LoVo (cell line): ENCODE measurements at places on chromosomes 4 and X.
A peak's percentile ranks its signal among the peaks of the same experiment; 100 is the strongest.

GRCh38 chr4:26073886-26074560 is 160.0 kb downstream of the SMIM20 start:
- DNase-seq = no peak

GRCh38 chrX:63560601-63561218 is 209.6 kb upstream of the SPIN4 start:
- DNase-seq = peak; percentile 67

DNA sequence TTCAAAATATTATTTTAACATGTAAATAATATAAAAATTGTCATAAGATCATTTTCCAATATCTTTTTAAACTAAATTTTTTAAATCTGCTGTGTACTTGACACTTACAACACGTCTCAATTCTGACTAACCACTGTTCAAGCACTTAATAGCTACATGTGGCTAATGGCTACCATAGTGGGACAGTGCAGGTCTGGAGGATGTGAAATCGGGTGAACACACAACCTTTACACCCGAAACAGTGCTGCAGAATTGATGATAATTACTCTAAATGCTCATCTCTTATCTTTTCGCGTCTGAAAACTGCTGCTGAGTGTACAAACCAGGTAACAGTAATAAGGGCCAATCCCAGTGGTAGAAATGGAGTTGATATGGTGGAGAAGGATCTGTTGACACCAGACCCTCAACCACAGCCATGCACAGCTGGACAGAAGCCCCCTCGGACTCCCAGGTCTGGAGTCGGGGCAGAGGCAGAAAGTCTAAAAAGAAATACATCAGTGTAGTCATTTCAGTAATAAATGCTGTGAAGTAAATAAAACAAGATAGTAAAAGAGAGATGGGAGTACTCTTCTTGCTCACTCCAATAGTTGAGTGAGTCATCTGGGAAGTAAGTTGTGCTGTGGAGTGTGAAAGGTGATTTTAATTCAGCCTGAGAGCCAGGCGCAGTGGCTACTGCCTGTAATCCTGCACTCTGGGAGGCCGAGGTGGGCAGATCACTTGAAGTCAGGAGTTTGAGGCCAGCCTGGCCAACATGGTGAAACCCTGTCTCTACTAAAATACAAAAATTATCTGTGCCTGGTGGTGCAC is 150.0 kb downstream of the CBR4 start:
- no peak for DNase-seq

DNA sequence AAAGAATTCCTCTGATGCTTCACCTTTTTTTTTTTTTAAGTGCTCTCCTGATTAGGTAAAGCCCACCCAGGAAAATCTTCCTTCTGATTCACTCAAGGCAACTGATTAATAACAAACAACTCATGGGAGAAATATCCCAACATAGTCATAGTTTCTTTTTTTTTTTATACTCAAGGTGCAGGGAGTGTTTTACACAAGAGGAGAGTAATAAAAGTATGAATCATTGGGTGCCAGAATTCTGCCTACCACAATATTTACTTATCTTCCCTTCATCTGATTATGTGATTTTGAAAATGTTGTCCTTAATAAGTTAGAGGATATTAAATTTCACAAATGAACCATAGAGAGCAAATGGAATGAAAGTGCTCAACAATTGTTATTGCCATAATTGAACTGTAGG is 329.9 kb downstream of the TECRL start:
- DNase-seq = peak; percentile 48

DNA sequence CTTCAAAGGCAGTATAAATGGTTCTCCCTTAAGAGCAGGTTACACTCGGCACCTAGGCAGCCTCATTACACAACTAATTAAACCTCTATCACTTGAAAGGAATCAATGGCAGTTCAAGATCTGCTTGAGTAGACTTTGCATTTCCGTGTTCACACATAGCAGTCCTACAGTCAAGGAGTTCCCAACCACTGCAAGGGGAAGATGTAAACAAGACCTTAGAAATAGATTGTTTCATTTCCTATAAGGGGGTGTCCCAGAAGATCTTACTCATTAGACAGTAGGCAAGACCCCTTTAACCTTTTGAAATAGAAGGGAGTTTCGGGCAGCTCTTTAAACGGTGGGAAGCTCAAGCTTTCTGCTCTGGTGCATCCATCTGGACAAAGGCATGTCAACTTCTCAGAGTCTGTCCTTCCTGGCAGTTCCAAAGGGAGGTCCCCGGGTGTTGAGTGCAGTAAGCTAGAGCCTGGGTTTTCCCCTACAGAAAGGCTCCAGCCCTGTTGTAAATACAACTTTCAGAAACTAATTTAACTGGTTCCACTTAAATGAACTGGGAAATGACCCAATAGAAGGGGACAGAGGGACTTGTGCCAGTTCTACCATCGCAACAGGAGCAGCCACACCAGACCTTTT is 150.8 kb downstream of the RBMX2 start:
- DNase-seq = no peak

- peak; percentile 66 for DNase-seq
Observed at GRCh38 chrX:104922206-104922621, 298.3 kb downstream of the TEX13A start.

GRCh38 chr4:20271950-20272349 is 20.2 kb downstream of the SLIT2 start:
- no peak for DNase-seq

DNA sequence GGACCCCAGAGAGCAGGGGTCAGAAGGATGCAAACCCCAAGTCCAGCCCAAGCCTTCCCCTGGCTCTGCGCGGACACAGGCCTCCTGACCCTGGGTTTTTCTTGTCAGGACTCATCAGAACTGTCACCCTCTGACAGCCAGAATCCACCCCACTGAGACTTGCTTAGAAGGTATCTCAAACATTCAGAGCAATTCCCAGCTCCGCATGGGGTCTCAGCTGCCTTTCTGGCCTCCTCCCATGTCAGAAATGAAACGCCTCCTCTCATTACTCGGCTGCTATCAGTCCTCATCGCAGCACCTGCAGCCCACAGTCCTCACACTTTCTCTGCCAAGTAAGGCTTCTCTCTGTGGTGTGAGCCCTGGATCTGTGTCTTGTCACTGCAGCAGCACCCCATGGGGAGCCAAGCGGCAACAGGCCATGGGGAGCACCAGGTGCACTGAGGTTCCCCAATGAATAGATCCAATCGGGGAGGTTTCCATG is 97.8 kb downstream of the WFS1 start:
- DNase-seq = no peak

GRCh38 chr4:124589786-124590185 is 122.7 kb downstream of the ANKRD50 start:
- no peak for DNase-seq

DNA sequence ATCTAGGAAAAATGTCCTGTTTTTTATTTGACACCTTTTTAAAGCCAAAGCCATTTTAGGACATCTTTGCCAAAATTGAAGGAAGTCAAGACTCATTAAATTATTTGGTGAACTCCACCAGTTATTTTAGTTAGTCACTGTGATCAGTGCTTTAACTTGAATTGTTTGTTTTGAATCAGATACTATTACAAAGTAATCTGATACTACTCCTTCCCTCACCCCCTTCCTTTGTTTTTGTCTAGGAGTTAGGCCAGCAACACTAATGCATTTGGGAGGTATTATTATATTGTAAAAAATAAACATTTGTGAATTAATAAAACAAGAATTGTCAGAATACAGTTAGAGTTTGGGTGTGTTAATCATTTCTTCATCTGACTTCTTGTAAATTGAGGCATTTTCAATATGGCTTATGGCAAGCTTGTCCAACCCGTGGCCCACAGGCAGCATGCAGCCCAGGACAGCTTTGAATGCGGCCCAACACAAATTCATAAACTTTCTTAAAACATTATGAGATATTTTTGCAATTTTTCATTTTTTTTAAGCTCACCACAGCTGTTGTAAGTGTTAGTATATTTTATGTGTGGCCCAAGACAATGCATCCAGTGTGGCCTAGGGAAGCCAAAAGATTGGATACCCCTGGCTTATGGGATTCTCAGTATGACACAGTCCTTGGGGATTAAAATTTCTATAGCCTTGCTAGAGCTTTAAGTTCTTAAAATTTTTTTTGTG is 182.2 kb downstream of the BMPR1B start:
- no peak for DNase-seq

DNA sequence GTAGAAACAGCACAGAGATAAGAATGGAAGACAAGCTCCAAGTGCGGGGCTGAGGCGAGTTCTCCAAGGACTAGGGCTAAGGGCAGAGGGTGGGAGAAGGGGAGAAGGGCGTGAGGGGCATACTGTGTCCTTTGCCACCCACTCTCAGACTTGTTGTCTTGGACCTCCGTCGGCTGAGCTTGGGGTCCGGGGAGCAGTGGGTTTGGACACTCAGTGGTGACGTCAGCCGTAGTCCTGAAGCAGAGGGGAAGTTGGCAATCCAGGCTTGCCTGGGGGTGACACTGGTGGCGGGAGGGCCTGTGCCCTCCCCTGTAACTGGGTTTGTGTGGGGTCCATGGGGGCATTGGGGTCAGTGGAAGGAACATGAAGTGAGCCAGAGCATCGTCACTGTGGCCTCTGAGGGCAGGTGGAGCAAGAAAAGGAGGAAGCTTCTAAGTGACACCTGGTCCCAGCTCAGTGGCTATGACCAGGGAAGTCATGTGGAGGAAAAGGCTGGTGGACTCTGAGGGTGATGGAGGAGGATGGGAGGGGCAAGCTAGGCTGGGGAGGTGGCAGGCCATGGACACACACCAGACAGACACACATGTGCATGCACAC is 17.6 kb downstream of the CD99 start:
- no peak for DNase-seq

- DNase-seq = no peak
Observed at GRCh38 chr4:129545599-129546278, 449.8 kb downstream of the C4orf33 start.

DNA sequence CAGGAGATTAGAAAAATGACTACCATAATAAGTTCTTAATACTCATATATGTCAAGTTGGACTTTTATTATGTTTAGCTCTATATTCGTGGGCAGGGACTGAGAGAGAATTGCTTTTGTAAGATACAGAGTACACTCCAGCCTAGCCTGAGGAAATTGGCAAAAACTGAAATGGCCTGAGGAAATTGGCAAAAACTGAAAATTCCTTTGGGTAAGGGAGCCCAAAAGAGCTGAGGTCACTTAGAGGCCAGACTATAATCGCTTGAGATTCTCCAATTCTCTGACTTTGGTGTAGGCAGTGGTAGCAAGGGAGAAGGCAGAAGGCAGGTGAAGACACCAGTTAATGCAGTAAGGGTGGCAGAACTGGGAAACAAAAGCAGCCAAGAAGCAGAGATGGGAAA is 124.5 kb upstream of the HCCS start:
- no peak for DNase-seq

DNA sequence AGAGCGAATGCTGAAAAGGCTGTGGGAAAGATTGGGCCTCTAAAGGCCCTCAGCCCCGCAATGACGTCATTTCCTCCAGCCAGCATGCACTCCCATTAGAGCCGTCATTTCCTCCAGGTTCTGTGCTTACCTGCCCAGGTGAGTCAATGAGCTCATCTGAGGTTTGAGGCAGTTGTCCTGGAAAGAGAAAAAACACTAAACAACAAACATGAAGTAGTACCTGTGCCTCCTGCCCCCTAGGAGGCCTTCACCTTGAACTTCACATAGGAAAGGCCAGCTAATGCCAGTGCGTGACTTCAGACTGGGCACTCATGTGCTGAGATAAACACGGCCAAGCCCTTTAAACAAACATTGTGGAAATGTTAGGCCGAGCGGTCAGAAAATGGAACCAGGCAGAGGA is 55.9 kb downstream of the FHDC1 start:
- DNase-seq = no peak

GRCh38 chrX:42524379-42524778 is 253.6 kb downstream of the PPP1R2C start:
- DNase-seq = peak; percentile 34

GRCh38 chr4:174401471-174402130 is 117.9 kb downstream of the CEP44 start:
- DNase-seq = peak; percentile 84

GRCh38 chr4:164212134-164212533 is 541.8 kb upstream of the SMIM31 start:
- DNase-seq = peak; percentile 1

- no peak for DNase-seq
Observed at GRCh38 chrX:12379671-12380070, 241.4 kb downstream of the FRMPD4 start.

GRCh38 chr4:128566693-128567092 is 242.8 kb upstream of the JADE1 start:
- DNase-seq = no peak

DNA sequence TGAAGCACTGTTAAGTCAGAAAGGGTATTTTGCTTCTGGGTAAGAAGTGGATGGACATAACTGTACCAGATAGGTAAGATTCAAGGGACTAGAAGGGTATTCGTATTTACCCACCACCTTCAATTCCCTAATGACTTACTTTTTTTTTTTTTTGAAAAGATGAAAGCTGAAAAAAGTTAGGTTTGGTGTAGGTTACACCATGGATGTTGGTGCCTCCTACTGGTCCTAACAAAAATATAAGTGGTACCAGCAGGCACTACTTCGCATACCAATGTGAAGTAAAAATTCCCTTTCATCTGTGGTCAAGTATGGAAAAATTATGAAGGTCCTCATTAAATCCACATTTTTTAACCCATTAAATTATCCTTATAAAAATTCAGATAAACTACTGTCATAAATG is 7.2 kb downstream of the ANKRD17 start:
- no peak for DNase-seq

- DNase-seq = no peak
Observed at GRCh38 chr4:141022111-141022695, 111.1 kb downstream of the RNF150 start.

GRCh38 chr4:148790246-148790645 is 348.0 kb upstream of the NR3C2 start:
- no peak for DNase-seq

DNA sequence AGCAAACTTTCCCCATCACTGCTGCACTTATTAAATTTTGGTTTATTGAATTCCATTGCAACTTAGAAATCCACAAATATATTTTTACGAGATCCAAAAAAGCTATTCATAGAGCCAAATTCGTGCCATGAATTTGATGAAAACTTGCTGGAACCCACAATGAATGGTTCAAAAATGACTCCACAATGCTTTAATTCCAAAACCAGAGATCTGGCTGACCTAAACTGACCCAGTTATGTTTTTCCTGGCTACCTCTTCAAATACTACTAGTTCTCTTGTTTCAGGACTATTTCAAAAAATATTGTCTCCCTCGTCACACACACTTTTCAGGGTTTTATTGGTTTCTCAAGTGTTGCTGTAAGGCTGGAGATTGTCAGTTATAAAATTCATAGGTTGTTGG is 474.8 kb downstream of the PDGFC start:
- DNase-seq = no peak

- DNase-seq = no peak
Observed at GRCh38 chr4:56804551-56804950, 16.9 kb downstream of the SPINK2 start.

DNA sequence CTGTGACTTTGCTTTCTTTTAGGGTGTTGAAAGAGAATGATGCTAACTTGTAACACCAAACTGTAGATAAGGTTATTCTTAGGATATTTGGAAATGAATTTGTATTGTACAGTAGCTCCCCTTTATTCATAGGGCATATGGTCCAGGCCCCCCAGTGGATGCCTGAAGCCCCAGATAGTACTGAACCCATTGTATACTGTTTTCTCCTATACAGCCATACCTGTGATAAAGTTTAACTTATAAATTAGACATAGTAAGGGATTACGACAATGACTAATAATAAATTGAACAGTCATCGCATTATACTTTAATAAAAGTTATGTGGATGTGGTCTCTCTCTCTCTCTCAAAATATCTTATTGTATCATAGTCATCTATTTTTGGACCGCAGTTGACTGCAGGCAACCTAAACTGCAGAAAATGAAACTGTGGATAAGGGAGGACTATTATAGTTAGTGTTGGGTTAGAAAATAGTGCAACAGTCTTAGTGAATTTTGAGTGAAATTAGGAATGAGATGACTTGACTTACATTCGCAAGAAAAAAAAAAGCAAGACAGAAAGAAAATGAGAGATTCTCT is 105.1 kb downstream of the CLDN22 start:
- no peak for DNase-seq
